Trophoblast cell (in vitro differentiated cells and primary cell): ENCODE measurements at places on chromosomes 5 and 9.

DNA sequence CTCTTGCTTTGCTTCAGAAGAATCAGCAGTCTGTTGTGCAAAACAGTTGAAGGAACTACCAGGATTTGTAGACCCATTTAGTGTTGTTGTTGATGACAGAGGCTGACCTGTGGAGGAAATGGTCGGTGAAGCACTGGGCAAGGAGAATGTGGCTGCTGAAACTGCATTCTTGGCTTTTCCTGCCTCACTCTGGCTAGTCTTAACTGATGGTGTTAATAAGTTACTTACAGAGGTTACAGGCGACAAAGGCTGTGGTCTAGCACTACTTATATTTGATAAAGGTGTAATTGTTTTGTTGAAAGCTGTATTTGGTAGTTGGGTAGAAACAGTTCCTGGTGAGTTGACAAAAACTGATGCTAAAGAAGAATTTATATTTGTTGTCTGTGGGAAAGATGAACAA is 31.5 kb downstream of the MLANA start:
- no peak for DNase-seq

DNA sequence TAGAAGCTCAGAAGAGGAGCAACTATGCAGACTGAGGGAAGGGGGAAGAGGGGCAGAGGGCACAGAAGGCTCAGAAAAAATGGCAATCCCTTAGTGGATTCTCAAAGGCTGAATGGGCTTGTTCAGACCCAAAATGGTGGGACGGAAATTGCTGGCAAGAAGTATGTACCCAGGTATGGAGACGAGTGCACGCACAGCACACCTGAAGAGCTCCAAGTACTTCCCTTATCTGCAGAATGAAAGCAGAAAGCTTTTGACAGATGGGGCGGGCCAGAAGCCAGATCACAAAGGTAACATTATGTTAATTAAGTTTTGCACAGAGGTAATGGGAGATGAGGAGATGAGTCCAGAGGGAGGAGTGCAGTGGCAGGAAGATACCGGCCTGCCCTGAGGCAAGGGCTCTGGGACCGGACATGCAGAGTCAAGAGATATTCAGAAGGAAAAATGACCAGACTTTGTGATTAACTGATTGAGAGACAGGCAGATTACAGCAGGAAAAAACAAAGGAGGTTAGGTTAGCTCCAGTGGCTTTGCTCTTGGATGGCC is 138.1 kb upstream of the PIK3R1 start:
- peak; percentile 78 for DNase-seq

- no peak for DNase-seq
Observed at GRCh38 chr5:59790776-59791475, 102.6 kb downstream of the PDE4D start.

DNA sequence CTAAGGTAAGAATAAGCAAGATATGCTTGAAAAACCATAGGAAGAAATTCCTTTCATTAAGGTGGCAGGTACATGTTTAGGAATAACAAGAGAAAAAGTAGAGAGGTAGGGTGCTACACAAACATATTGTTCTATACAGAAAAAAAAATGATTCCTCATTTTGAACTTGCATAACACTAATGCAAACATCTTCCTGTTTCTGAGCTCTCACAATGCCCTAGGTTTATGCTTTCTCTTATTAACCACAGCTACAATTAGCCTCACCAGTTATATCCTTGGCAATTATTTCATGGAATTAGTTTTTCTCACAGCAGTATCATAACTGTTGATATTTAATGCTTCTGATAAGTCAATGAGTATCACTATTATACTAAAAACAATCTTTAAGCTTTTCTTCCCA is 20.7 kb downstream of the CEMIP2 start:
- DNase-seq, result no peak

- no peak for DNase-seq
Observed at GRCh38 chr5:75460942-75461610, 50.4 kb downstream of the CERT1 start.

GRCh38 chr9:72907421-72907820 is 45.4 kb downstream of the ALDH1A1 start:
- DNase-seq, result no peak

DNA sequence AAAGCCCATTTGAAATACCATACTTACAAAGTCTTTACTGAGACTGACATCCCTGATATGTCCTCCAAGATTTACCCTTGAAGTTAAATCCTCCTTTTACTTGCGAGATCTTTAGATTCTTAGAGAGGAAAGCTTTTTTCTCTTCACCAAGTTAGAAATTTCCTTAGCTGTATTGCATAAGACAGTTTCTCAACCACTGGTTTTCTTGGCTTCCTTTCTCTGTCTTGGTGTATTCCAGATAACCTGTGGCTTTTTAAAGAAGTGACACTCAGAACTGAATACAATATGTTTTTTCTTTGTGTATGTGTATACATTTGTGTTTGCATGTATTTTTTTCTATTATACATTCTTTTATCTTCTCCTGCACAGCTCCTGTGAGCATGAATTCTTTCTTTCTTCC is 65.0 kb downstream of the SNCAIP start:
- no peak for DNase-seq

DNA sequence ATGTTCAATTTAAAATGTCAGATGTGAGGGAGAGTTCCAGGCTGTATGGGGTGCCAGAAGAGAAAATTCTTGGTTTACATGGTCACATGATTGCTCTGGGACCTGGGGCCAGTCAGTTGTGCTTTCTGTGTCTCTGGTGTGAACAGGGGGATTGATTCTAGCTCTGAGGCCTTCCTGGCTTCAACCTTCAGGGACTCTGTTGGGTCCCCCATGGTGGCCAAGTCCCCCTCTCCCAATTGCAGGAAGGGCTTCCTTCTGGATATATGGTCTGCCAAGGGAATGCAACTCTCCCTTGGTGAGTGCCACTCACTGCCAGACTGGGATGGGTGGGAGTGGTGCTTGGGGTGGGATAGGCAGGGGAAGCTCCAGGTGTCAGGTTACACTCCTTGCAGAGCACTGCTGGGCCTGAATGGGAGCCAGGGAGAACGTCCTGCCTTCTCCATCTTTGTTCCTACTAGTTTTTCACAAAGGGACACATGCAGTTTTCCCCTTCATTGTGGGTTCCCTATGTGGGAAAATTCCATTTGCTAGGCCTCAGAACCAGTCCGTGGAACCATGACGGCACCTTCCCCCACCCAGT is 153.2 kb downstream of the MELK start:
- DNase-seq, result no peak

DNA sequence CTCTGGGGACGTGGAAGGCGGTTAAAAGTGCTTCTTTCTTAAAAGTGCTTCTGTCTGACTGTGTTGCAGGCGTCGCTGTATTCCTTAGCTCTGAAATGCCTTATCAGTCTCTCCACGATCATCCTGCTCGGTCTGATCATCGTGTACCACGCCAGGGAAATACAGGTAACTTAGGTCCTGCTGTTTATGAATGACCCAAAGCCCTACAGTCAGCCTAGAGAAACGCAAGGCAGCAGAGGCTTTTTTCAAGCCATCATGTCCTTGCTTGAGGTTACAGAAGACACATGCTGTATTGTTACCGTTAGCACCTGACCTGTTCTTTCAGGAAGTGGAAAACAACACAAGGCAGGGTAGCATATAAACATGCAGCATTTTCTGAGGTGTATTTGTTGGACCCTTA is 2.0 kb downstream of the KCNN2 start:
- DNase-seq, result no peak

DNA sequence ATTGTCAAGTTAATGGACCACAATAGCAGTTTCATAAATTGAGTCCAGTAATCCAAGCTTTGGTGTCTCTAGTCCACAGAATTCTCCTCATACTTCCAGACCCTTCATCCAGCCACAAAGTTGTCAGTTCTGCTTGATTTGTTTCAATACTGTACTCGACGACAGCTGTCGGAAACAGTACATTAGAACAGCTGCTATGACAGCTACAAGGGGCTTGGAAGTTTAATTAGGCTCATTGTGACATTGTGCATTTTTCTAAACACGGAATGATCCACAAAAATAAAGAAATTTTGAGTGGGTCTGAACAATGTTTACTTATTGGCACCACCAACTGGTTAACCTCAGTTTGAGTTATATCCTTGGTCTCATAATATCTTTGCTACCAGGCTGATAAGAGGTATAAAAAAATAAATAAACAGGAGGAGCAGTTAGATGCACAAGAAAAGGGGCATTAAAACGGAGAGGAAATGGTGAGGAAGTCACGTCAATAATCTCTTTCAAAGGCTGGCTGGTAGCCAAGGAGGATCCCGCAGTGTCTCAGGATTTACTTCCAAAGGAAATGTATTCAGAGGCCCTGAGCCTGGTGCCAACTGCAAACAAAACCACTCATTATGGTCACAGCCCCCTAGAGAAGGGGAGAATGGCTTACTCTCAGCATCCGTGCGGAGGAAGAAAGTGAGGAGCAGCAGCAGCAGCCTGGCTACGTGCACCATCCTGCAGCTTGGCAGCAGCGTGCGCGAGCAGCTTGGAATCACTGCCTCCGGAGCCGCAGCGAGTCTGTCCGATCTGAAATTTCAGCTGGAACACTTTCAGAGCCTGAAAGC is 933.8 kb upstream of the DMAC1 start:
- DNase-seq, result no peak

DNA sequence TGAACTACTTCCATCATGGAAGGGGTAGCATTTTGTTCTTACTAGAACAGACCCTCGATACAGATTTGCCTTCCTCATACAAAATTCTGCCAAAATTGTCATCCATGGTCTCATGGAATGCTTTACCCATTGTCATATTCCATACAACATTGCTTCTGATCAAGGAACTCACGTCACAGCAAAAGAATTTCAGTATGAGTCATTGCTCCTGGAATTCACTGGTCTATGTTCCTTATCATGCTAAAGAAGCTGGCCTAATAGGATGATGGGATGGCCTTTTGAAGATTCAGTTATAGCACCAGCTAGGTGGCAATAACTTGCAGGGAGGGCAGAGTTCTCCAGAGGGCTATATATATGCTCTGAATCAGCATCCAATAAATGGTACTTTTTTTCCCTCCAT is 18.2 kb upstream of the FNIP1 start:
- peak; percentile 53 for DNase-seq

DNA sequence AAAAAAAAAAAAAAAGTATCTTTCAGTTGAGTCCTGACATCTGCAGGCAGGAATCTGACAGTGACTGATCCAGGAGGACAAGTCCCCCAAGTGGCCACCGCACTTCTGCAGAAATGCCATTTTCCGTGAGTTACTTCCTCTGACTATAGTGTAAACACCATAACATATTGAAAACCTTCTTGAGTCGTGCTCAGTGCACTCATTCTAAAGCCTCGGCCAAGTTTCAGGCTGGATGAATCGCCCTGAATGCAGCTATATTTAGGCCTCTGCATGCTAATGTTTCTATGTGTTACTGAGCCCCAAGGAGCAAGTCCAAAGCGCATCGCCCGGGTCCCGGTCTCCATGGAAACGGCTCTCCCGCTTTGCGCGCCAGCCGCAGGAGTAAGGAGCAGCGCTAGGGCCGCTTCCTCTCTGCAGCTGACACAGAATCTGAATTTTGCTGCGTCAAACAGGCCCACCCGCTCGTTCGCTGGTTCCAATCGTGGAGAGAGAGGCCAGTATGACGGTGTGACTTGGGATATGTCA is 335.4 kb downstream of the MSX2 start:
- DNase-seq, result peak; percentile 59

DNA sequence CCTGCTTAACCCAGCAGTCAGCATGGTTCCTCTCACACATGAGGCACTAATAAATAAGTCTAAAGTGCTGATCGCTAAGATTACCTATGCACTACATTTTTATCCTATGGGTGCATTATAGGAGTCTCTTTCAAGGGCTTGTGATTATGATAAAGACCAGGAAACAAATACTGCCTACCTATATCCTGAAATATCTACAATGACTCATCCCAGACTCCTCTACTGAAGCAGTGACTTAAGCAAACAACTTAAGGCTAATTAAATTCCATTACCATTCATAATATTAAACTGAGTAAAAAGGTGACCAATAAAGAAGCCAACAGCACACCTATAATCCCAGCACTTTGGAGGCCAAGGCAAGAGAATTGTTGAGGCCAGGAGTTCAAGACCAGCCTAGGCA is 338.4 kb downstream of the DNAH5 start:
- DNase-seq, result no peak

- DNase-seq, result no peak
Observed at GRCh38 chr5:97098922-97099321, 43.5 kb downstream of the LIX1 start.
